ENCODE measurements at places on chromosomes 1 and 21. TPM values are rescaled to one million over a fixed set of nuclear protein-coding genes. Genes with fewer than 3 reads are reported as not detected.

SPATA1 gene
- not detected for total RNA-seq

DNA sequence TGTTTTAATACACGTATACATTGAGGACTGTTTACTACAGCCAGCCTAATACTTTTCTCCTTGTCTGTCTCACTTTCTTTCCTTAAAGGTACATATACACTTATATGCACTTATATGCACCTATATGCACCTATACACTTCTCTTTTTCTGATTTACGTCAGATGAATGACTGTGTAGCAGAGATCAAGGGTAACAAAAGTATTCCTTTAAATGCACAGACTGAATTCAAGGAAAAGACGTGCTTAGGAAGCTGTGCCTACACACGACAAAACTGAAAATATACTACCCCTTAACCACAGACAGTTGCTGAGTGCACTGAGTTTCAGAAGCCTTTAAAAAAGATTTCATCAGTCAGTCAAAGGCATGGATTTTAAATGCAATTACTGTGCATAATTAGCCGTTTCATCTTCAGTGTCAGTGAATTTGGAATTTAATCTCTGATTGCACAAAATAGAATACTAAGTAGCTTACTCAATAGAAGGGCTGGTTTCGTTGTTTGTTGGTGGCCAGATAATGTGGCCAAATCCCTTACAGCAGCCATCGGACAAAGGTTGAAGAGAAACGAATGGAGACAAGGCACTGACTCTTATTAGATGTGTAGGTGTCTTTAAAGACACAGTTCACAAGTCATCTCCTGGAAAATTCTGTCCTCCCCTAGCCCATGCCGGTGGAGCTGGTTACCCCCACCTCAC is 38.3 kb upstream of the TARBP1 start:
- DNase-seq: no peak

NPPB gene
- 6.5 TPM for total RNA-seq

LEMD1 gene
- 0.60 TPM for total RNA-seq

- no peak for DNase-seq
Observed at GRCh38 chr1:10515976-10516750, 41.4 kb downstream of the PEX14 start.

GRCh38 chr1:41681331-41682098 is 197.0 kb upstream of the EDN2 start:
- no peak for DNase-seq

GRCh38 chr1:87683196-87683956 is 354.7 kb downstream of the LMO4 start:
- DNase-seq: no peak

DNA sequence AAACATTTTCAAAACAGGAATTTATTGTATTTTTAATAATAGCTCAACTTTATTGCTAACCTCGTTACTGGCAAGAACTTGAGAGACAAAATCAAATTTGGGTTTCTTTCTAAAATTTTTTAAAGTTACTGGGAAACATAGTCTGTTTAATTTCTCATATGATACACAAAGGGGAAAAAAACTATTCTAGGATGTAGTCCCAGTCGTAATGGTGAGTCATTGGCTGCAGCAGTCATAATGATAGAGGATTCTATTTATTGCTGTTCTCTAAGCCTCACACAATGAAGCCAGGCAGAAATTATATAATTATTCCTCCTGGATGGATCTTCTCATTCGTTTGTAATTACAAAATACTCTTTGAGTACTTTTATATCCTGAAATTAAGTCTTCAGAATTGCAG is 326.5 kb upstream of the SGIP1 start:
- DNase-seq: peak; percentile 44

All from A172 (cell line).